ENCODE measurements at places on chromosomes 3 and 15. TPM values are rescaled to one million over a fixed set of nuclear protein-coding genes. Genes with fewer than 3 reads are reported as not detected.

The FSIP1 gene
- 3.0 TPM for total RNA-seq

The CAPN3 gene
- 8.6 TPM for total RNA-seq

The WDR93 gene
- not detected for total RNA-seq

The DNAH12 gene
- 0.37 TPM for total RNA-seq

The PEX5L gene
- total RNA-seq: 0.11 TPM

The PLA1A gene
- 0.42 TPM for total RNA-seq

The MYEF2 gene
- 22.2 TPM for total RNA-seq

The ZNF385D gene
- total RNA-seq: 46.2 TPM

The PCOLCE2 gene
- total RNA-seq: 58.4 TPM

The SNRPA1 gene
- 18.5 TPM for total RNA-seq

The SERINC4 gene
- not detected for total RNA-seq

The SLC22A13 gene
- total RNA-seq: 0.58 TPM

The SPATA12 gene
- total RNA-seq: not detected

The GORASP1 gene
- total RNA-seq: 28.2 TPM

The ZPLD1 gene
- 0.16 TPM for total RNA-seq

The CTXN2 gene
- total RNA-seq: not detected

The ILDR1 gene
- 1.2 TPM for total RNA-seq

The EAF2 gene
- total RNA-seq: 16.4 TPM

The EIF4E3 gene
- 16.0 TPM for total RNA-seq

The CACNA1D gene
- 23.5 TPM for total RNA-seq

The EOGT gene
- total RNA-seq: 71.1 TPM

The TMOD2 gene
- 34.0 TPM for total RNA-seq

The SSUH2 gene
- 0.90 TPM for total RNA-seq

The MAGI1 gene
- 46.7 TPM for total RNA-seq

The ZDHHC19 gene
- total RNA-seq: not detected

The CCR1 gene
- 7.7 TPM for total RNA-seq

The TAGLN3 gene
- 3.1 TPM for total RNA-seq

The CHRNA7 gene
- 3.8 TPM for total RNA-seq

The DCP1A gene
- total RNA-seq: 20.9 TPM

The LXN gene
- total RNA-seq: 49.1 TPM

The GASK1A gene
- 25.1 TPM for total RNA-seq

The ALS2CL gene
- 10.4 TPM for total RNA-seq

The GPR160 gene
- total RNA-seq: 25.9 TPM

The ABI3BP gene
- 103 TPM for total RNA-seq

The FBXW12 gene
- 0.32 TPM for total RNA-seq

The TIPARP gene
- 35.5 TPM for total RNA-seq

The TYRO3 gene
- 16.8 TPM for total RNA-seq

The APOD gene
- total RNA-seq: 11.7 TPM

The FAM240A gene
- not detected for total RNA-seq

The GJD2 gene
- total RNA-seq: 0.16 TPM

The CASR gene
- 0.74 TPM for total RNA-seq

The DISP2 gene
- 0.63 TPM for total RNA-seq

The SAMMSON gene
- total RNA-seq: 0.21 TPM

The KIF9 gene
- 4.3 TPM for total RNA-seq

The NLGN1 gene
- 51.8 TPM for total RNA-seq

The SUSD5 gene
- 3.0 TPM for total RNA-seq

The ZBED2 gene
- total RNA-seq: not detected

The UBE2E1 gene
- 122 TPM for total RNA-seq

The FES gene
- 27.0 TPM for total RNA-seq

The GALNT15 gene
- total RNA-seq: 6.0 TPM

The TP53BP1 gene
- total RNA-seq: 106 TPM

The MAP3K13 gene
- 33.5 TPM for total RNA-seq

The ASTE1 gene
- 9.8 TPM for total RNA-seq

The IVD gene
- 39.4 TPM for total RNA-seq

The PPP1R14D gene
- not detected for total RNA-seq

The ZNF80 gene
- not detected for total RNA-seq

The MELTF gene
- total RNA-seq: 8.4 TPM

The PLS1 gene
- total RNA-seq: 29.8 TPM

Measured in urinary bladder (tissue), 4 donors.